Adrenal gland (tissue), 19 donors: ENCODE measurements at places on chromosomes 2 and 18. TPM values are rescaled to one million over a fixed set of nuclear protein-coding genes. Genes with fewer than 3 reads are reported as not detected.

ZBTB7C gene
- 22.6 TPM for polyA plus RNA-seq

DLX2 gene
- 0.13 TPM for polyA plus RNA-seq

UGT1A3 gene
- not detected for polyA plus RNA-seq

ALPI gene
- polyA plus RNA-seq, result not detected

C1GALT1C1L gene
- 3.8 TPM for polyA plus RNA-seq

CHRNA1 gene
- not detected for polyA plus RNA-seq

POMC gene
- 115 TPM for polyA plus RNA-seq

FBXO41 gene
- 12.0 TPM for polyA plus RNA-seq

NPHP1 gene
- 6.5 TPM for polyA plus RNA-seq

PLB1 gene
- polyA plus RNA-seq, result 44.3 TPM

ZSWIM2 gene
- polyA plus RNA-seq, result not detected

DOK6 gene
- polyA plus RNA-seq, result 0.24 TPM

VWC2L gene
- polyA plus RNA-seq, result not detected

HJURP gene
- polyA plus RNA-seq, result 2.2 TPM
